Frontal cortex (tissue), 4 donors: ENCODE measurements at places on chromosomes 7 and 10.

DNA sequence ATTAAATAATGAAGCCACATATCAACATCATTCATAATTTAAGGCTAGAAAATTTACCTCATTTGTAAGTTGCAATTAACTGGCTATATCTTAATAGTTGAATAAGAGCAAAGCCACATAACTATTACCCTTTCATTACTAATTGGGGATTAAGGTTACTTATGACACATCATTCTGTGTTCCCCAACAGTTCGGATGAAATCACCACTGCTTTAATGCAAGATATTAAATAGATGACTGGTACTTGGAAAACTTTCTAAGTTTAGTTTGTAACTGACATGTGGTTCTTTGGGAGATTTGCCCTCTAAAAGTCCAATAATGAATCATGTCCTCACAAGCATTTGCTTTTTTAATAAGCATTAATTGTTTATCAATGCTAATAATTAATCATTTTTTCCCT lies 109.1 kb downstream of the MTERF1 start:
- no peak for DNase-seq

- DNase-seq, result no peak
Measured at GRCh38 chr7:157016352-157017041, 6.0 kb upstream of the MNX1 start.

DNA sequence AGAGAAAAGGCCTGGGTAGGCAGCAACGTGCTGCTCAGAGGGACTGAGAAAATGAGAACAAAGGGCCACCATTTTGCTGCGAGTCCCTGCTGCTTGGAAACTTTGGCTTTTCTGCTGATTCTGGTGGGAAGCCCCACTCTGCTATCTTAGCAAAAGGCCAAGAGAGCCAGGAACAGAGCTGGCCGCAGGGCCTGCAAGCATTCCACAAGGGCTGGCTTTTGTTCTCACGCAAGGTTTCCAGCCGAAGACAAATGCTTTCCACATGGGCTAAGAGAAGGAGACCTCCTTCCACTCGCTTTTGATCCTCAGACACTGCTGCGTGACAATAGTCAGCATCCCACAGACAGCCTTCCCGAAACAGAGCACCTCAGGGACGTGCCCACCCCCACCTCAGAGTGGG lies 163.1 kb downstream of the ARHGAP12 start:
- DNase-seq, result no peak

DNA sequence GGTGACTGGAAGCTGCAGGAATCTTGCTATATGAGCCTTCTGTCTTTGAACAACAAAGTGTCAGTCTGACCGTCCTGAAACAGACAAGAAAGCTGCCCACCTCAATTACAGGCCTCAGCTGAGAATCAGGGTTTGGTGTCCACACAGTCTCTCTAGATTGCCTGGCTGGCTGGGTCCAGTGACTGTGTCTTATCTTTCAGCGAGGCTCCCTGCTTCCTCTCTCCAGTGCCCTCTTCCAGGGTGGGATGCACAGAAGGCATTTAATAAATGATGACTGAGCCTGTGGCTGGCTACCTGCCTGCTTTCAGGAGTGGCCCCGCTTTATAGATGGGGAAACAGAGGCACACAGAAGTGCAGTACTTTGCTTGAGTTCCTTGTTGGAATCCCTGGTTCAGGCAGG lies 27.4 kb downstream of the FGF8 start:
- DNase-seq, result no peak

DNA sequence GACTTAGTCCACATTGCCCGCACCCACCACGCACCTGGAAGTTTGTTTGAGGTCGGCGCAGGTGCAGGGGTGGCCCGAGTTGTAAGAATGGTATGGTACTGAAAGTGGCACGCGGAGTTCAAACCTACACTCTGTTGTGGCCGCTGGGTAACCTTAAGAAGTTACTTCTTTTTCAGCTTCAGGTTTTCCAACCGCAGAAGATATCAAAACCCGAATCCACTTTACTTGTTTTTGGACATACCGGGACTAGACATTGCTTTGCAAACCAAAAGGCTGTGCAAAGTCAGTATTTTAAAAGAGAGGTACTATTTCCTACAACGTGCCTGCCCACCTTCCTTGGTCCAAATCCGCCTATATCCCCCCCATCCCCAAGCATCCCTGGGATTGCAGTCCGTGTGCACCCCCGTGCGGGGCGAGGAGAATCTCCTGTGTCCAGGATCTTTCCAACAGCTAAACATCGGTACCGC lies 1.0 kb downstream of the IGFBP3 start:
- no peak for DNase-seq

DNA sequence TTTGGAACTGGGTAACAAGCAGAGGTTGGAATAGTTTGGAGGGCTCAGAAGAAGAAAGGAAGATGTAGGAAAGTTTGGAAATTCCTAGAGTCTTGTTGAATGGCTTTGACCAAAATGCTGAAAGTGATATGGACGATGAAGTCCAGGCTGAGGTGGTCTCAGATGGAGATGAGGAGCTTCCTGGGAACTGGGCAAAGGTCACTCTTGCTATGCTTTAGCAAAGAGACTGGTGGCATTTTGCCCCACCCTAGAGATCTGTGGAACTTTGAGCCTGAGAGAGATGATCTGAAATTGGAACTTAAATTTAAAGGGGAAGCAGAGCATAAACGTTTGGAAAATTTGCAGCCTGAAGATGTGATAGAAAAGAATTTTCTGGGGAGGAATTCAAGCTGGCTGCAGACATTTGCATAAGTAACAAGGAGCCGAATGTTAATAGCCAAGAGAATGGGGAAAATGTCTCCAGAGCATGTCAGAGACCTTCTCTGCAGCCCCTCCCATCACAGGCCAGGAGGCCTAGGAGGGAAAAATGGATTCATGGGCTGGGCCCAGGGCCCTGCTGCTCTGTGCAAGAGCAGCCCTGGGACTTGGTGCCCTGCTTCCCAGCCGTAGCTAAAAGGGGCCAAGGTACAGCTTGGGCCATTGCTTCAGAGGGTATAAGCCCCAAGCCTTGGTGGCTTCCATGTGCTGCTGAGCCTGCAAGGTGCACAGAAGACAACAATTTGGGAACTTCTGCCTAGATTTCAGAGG lies 3.6 kb downstream of the PDSS1 start:
- no peak for DNase-seq

DNA sequence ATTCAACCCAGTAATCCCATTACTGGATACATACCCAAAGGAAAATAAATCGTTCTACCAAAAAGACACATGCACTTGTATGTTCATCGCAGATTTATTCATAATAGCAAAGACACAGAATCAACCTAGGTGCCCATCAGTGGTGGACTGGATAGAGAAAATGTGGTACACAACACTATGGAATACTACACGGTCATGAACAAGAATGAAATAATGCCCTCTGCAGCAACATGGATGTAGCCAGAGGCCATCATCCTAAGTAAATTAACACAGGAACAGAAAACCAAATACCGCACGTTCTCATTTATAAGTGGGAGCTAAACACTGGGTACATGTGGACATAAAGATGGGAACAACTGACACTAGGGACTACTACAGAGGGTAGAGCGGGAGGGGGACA lies 120.4 kb downstream of the MICU1 start:
- no peak for DNase-seq

DNA sequence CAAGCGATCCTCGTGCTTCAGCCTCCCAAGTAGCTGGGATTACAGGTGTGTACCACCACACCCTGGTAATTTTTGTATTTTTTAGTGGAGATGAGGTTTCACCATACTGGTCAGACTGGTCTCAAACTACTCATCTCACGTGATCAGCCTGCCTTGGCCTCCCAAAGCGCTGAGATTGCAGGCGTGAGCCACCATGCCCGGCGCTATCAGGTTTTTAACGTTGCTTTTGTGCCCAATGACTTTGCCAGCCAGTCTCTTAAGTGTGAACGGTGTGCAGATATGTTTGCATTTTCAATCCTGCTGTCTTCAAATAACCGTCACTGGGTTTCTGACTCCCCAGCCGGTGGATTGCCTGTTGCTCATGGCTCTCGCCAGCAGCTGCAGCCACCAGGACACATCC lies 201.8 kb upstream of the PPP2R2D start:
- no peak for DNase-seq

DNA sequence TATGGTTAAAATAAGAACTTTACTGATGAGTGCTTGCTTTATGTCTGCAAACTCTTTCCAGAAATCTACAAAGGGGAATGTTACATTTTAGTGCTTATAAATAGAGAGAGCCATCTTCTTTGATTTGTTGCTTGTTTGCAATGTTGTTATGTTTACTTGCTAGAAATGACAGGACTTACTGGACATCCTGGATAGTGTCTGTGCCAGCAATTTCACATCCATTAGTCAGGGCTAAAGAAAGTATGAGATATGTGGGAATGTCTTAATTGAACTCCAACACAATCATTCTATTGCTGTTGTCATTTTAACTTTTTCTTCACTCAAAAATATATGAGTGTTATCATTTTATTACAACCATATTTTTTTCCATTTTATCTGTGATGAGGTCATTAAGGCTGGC lies 453.2 kb downstream of the TNS3 start:
- no peak for DNase-seq

GRCh38 chr10:8017277-8017676 lies 37.2 kb upstream of the GATA3 start:
- no peak for DNase-seq

DNA sequence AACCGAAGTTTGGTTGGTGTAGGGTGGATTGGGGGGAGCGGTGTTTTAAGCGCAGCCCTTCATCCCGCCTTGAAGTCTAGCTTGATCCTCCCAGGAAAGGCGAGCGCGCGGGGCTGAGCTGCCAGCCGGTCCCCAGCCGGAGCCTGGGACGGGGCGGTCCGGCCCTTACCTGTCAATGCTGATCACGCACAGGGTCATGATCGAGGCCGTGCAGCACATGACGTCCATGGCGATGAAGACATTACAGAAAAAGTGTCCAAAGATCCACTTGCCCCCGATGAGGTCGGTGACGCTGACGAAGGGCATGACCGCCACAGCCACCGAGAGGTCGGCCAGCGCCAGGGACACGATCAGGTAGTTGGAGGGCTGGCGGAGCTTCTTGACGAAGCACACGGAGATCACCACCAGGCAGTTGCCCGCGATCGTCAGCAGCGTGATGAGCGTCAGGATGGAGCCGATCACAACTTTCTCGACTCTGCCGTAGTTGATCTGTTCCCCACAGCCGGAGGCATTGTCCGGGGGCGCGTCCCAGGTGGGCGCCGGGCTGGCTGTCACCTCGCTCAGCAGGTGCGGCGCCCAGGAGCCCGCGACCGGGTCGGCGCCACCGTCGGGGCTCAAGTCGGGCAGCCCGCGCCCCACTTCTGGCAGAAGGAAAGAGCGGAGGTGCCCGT lies 740 bp downstream of the HTR7 start:
- no peak for DNase-seq

GRCh38 chr7:133510326-133511055 lies 257.6 kb downstream of the EXOC4 start:
- no peak for DNase-seq

GRCh38 chr10:8300925-8301324 lies 246.4 kb downstream of the GATA3 start:
- no peak for DNase-seq

- DNase-seq, result no peak
Measured at GRCh38 chr7:106717955-106718871, 57.3 kb upstream of the CCDC71L start.

GRCh38 chr10:129285459-129285858 lies 181.6 kb upstream of the MGMT start:
- DNase-seq, result no peak

- no peak for DNase-seq
Measured at GRCh38 chr10:114301177-114301576, 62.1 kb downstream of the VWA2 start.

- DNase-seq, result no peak
Measured at GRCh38 chr10:43598446-43598845, 7.8 kb upstream of the ZNF485 start.

GRCh38 chr10:92305133-92306072 lies 14.4 kb downstream of the MARCHF5 start:
- DNase-seq, result no peak

DNA sequence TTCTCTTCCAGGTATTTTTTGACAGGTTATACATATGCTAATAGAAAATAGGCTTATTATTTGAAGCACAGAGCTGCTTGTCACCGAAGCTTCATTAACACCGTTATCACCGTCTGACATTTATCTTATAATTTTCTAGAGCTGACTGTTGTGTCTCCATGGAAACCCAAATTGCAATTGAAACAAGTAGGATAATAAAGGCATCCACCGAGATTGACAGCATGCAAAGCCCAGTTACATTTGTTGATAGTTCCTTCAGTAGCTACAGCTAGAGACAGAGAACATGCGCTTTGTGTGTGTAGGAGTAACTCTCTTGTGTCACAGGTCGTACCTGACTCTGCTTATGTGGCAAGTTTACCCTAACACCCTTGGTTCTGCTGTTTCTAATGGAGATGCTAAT lies 135.6 kb downstream of the CELF2 start:
- no peak for DNase-seq

- DNase-seq, result no peak
Measured at GRCh38 chr10:128476368-128476725, 350.1 kb upstream of the MKI67 start.

- no peak for DNase-seq
Measured at GRCh38 chr7:54330216-54330800, 211.9 kb upstream of the VSTM2A start.

DNA sequence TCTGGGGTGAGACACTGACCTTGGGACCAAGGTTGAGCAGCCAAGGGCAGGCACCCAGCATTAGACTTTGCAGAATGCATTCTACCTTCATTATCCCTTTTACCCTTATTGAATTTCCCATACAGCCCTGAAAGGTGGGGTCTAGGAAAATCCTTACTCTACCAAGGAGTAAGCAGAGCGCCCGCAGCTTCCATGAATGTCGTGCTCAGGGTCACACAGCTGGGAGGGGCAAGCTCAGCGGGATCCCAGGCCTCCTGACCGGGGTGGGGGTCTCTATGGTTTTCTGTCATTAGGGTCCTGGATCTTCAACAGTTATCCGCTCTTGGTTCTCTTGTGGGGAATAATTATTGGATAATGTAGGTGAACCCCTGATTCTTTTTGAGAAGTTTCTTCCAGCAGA lies 30.7 kb upstream of the BTBD16 start:
- DNase-seq, result no peak

GRCh38 chr7:43761938-43762692 lies 3.6 kb downstream of the BLVRA start:
- no peak for DNase-seq

GRCh38 chr7:55427342-55427741 lies 62.2 kb downstream of the LANCL2 start:
- DNase-seq, result no peak

DNA sequence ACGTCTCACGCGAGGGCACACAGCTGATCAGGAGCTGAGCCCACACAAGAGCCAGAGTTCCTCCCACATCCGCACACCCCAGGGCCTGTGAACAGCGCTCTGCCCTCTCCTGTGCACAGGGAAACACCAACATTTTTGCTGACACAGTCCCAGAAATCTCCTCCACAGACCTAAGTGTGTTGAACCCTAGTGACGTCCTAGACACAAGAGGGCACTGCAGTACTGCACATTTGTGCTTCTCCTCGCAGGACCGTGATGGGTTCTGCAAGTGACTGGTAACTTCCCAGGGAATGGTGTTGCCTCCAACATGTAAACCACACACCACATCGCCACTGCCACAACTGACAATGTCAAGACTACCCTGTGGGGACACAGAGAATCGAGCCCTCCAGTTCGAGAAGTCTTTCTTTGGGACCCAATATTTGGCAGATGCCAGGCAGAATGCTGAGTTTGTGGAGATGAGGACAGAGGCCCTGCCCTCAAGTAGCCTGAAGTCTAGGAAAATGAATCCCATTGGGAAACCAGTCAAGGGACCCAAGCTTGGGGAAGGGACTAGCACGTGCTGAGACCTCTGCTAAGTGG lies 170.3 kb downstream of the PAXIP1 start:
- DNase-seq, result peak; percentile 54

- no peak for DNase-seq
Measured at GRCh38 chr7:110253093-110253492, 837.8 kb upstream of the LRRN3 start.

- DNase-seq, result no peak
Measured at GRCh38 chr10:125984346-125984745, 88.0 kb downstream of the FANK1 start.

GRCh38 chr7:34357946-34358345 lies 300.1 kb upstream of the NPSR1 start:
- no peak for DNase-seq
